ENCODE measurements at places on chromosomes 6 and 20.

- no peak for DNase-seq
These were observed 3.3 kb upstream of the ASXL1 start for GRCh38 chr20:32354592-32355416.

- no peak for DNase-seq
These were observed 76.4 kb upstream of the SCP2D1 start for GRCh38 chr20:18737140-18737539.

DNA sequence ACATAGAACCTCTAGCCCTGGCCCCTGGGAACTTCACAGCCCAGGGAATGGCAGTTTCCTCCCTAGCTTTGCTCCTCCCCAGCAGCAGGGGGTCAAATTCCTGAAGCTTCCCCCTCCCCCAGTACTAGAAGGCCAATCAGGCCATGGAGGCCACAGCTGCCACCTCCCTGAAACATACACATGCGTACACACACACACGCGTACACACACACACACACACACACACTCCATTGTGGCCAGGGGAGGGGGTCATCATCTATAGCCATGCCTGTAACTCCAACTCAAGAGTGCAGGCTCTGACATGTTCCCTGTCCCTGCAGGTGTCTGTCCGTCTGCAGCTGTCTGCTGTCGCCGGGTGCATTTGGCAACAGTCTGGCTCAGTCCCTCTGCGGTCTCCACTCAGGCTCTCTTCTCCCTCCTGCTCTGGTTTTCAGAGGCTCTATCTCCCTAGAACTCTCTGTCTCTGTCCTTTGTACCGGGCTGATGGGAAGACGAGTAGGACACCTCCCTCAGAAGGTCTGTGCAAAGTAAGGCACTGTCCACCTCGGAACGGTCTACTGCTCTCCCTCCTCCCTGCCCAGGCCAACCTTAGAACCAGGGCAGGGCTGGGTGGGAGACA, 1.4 kb downstream of the LRFN2 start:
- DNase-seq, result no peak

DNA sequence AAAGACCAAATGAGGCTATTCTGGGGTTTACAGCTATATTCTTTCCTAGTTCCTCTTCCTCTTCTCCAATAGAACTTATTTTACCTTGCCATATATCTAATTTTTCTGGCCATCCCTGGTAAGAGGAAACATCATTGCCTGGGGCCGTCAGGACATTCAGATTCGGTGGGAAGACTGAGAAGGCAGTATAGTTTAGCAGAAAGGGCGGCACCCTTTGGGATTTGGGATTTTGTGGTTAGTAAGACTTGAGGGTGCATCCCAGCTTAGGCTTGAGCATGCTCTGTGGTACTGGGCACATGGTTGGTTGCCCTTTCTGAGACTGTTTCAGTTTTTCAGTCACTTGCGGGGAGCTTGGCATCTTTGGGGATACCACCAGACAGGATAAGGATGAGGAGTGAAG, 21.1 kb downstream of the SCUBE3 start:
- no peak for DNase-seq

DNA sequence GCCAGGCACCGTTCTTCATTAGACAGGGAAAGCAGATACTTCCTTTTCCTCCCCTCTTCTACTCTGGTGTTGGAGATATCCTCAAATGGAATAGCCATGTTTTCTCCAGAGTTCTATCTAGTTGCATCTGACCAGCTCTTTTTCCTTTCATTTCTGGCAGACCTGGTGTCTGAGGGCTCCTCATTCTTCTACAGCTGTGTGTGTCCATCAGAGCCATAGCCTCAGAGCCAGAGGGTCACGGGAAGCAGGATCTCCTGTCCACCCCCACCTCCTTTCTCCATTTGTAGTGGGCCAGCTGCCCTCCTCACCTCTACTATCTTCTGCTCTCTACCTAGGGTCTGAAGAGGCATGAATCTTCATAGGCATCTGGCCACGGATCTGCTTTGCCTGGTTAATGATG, 57.0 kb downstream of the TSPYL4 start:
- no peak for DNase-seq

GRCh38 chr6:165937564-165938358, 229.9 kb downstream of the TBXT start:
- no peak for DNase-seq

GRCh38 chr6:100203400-100203799, 209.4 kb upstream of the MCHR2 start:
- no peak for DNase-seq

DNA sequence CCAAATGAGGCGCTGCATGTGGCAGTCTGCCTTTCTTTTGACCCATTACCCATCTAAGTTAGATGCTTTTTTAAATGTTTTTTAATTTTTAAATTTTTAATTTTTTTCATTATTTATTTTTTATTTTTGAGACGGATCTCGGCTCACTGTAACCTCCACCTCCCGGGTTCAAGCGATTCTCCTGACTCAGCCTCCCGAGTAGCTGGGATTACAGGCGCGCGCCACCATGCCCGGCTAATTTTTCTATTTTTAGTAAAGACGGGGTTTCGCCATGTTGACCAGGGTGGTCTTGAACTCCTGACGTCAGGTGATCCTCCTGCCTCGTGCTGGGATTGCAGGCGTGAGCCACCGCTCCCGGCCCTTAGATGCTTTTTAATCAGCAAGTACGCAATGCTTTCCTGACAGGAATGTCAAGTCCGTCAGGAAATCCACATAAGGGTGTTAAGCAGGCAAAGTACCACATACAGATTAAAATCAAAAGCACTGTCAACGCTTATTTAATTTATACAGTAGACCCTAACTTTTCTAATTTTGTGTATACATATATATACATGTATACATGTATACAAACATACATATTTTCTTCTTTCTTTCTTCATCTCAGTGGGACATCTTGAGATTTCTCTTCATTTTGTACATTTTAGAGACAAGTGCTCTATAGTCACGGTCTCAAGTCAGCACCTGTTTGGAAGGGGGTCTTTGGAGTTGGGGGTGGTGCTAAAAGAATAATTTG, 995 bp upstream of the GSTA4 start:
- peak; percentile 11 for DNase-seq

DNA sequence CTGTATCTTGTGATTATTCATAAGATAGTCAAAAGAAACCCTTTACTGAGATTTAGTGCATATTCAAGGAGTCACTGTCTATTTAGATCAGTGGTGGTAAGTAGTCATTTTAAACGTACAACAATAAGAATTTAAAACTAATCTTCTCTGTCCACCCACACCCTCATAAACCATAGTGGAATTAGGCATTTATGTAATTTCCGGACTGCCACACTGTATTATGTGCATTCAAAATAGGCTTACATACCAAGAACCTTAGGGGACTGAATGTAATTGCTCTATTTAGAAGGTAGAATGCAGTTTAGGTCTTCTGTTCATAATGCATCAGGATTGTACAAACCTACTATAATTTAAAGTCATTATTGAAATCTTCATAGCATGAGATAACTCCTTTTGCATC, 685.4 kb downstream of the TENT5A start:
- DNase-seq, result no peak

- DNase-seq, result no peak
These were observed 72.5 kb downstream of the ATP9A start for GRCh38 chr20:51695574-51696303.

- no peak for DNase-seq
These were observed 126.7 kb upstream of the MLIP start for GRCh38 chr6:53984581-53984980.

DNA sequence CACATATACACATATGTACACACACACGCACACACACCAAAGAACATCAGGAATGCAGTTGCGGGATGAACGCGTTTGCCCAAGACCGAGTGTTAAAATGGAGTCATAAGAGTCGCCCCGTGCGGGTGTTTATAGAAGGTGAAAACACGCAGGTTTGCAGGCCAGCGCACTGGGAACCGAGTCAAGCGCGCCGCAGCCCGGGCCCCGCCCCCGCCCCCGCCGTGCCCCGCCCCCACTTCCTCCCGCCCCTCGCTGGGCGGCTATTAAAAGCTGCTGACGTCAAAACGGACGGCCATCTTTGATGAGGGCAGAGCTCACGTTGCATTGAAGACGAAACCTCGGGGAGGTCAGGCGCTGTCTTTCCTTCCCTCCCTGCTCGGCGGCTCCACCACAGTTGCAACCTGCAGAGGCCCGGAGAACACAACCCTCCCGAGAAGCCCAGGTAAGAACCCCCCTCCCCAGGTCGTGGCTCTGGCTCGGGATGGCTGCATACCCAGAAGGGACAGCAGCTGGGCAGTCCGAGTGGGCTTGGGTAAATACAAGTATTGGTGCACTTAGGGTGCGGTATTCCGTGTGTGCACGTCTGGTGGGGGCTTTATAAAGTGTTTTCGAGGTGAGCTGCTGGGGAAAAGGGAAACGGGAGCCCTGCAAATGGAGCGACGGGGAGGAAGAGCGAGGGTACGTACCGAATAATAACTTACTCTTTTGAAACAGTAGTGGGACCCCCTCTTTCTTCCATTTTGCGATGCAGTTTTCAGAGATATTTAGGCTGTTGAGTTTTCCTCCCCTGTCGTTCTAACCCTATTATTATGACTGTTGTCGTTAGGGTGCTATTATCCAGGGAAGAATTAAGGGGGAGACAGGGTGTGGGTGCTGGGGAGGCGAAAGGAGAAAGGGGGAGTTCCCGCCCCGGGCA, at the start of gene SNAP25:
Gene SNAP25, plus strand, starts transcription at position 295 of the 916 bp plus-strand sequence. CDS start 56,662 bp downstream, outside the sequence.
- peak; percentile 7 for DNase-seq

GRCh38 chr6:130008236-130008873, 10.0 kb upstream of the L3MBTL3 start:
- DNase-seq, result no peak

DNA sequence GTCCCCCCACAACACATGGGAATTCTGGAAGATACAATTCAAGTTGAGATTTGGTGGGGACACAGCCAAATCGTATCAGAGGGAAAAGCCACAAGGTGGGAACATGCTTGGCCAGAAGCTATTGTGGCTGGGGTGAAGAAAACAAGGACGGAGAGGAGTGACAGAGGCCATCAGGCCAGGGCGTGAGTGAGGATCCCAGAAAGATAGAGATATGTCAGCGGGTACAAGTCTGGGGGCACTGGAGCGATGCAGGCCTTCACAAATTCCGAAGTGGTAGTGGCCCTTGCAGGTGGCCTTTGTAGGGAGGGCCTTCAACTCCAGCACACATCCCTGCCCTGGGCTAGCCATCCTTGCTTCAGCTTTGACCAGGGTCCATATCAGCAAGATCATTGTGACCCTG, 159.1 kb downstream of the BCAS1 start:
- DNase-seq, result no peak
